Uterus (tissue), 4 donors: ENCODE measurements at places on chromosomes 1 and 21.

- DNase-seq = no peak
Measured at GRCh38 chr1:100536031-100536430, 1.9 kb upstream of the GPR88 start.

GRCh38 chr1:183304440-183305107 lies 113.6 kb downstream of the NMNAT2 start:
- no peak for DNase-seq

DNA sequence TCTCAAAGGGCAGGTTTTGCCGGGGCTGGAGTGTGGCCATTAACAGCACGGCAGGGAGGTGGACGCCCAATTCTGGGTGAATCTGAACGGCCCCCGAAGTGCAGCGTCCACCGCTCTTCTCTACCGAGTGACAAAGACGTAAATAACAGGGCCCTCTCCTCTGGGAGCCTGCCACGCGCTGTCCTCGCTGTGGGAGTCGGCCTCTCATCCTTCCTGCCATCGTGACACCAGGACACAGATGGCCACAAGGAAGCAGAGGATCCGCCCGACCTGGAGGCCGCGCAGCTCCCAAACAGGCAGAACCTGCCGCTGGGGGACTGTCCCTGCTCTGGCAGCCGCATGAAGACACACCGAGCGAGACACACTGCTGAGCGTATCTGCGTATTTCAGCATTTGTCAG lies 12.1 kb upstream of the CDK11B start:
- DNase-seq = no peak

DNA sequence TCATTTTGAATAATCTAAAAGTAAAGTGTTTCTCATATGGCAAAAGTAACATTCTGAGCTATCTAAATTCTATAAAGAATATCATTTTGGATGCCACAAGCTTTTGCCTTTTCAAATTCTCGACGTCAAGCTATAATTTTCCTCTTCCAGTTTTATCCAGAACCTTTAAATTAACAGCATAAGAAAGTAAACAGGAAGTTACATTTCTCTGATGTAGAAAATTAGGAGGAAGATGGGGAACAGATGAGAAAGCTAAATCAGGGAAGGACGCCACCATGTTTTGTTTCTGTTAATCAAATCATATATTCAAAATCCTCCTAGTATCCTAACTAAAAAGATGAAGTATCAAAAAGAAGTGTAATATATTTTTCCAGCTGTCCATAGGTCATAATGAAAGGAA lies 8.8 kb upstream of the CAMSAP2 start:
- DNase-seq = no peak

DNA sequence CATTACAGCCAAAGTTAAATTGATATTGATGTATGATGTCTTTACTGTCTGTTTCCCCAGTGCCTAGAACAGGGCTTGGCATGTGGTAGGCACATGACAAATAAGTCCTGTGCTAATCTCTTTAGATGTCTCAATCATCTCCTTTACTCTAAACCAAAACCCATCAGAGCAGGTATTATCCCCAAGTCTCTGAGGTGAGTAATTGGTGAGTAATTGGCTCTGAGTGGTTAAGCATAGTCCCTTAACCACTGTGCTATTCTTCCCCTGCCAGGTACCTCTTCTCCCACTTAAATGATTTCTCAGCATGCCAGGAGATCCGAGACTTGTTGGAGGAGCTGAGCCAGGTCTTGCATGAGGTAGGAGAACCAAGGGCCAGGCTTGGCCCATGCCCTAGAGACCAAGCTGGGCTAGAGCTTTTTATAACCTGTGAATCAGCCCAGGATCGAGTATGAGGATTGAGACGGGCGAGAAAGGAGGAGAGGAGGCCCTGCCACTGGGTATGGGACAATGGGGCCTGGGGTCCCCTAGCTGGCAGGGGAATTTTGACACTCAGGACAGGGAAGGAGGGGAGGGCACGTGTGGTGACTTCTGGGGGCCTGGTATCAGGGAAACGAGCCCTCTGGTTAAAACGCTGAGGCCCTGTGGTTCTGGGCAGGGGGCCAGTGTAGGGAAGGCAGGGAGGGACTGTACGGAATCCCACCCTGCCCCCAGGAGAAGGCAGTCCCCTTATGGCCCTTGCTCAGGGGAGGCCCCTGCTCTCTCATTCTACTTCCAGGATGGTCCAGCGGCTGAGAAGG lies 4.5 kb downstream of the CNKSR1 start:
- DNase-seq = no peak
